ENCODE measurements at places on chromosomes 7 and 10.

DNA sequence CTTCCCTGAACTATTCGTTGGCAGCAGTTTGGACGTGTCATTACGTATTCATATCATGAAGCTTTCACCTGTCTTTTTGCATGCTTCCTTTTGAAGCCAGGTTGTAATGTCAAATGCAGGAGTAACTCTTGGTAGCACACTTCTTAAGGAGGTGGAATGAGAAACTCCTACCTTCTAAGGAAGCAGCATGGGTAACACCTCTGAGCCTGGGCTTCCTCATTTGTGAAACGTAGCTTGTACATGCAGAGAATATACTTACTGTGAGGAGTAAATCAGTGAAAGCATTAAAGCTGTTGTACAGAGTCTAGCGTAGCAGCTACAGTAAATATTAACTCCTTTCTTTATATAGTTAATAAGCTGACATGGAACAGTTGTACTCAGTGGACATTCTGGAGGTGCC is 21.1 kb downstream of the CUL1 start:
- peaks cover 80% of the 10 kb centered on the region for H3K4me1 ChIP-seq
- no peak overlapping the region for H3K27ac ChIP-seq
- no peaks in the 10 kb centered on the region for H3K27me3 ChIP-seq
- no peak for DNase-seq

DNA sequence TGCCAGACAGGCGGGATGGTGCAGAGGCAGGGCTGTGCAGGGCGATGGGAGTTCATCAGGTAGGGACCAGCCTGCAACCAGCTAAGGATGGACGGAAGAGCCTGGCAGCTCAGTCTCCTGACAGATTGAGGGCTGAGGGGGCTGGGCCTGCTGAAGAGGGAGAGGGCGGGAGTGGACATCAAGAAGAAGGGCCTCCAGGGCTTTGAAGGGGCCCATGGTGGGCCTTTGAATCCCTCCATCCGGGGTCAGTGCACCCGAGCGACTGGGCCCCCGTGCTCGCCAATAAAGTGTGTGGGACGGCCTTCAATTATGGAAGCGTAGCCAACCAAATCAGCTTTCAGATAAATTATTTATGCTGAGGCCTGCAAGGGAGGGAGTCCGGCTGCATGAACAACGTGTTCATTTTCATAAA is 431.2 kb downstream of the RPS24 start:
- no peak for DNase-seq
- H3K4me3 ChIP-seq, result no peak overlapping the region
- peaks cover 2% of the 10 kb centered on the region for H3K27me3 ChIP-seq

GRCh38 chr7:121793716-121794115 is 79.2 kb upstream of the PTPRZ1 start:
- H3K27ac ChIP-seq, result no peak overlapping the region
- no peaks in the 10 kb centered on the region for H3K4me1 ChIP-seq
- H3K27me3 ChIP-seq, result no peaks in the 10 kb centered on the region
- no peak for DNase-seq

- H3K36me3 ChIP-seq, result no peaks in the 10 kb centered on the region
- no peak overlapping the region for H3K27ac ChIP-seq
- DNase-seq, result no peak
- H3K4me3 ChIP-seq, result no peak overlapping the region
- peaks cover 12% of the 10 kb centered on the region for H3K4me1 ChIP-seq
- no peaks in the 10 kb centered on the region for H3K27me3 ChIP-seq
Measured at GRCh38 chr7:2092279-2092678, 140.5 kb downstream of the MAD1L1 start.

GRCh38 chr7:117184367-117184766 is 138.5 kb downstream of the WNT2 start:
- no peak overlapping the region for H3K4me3 ChIP-seq
- H3K27me3 ChIP-seq, result no peaks in the 10 kb centered on the region
- DNase-seq, result no peak
- H3K36me3 ChIP-seq, result no peaks in the 10 kb centered on the region
- peaks cover 2% of the 10 kb centered on the region for H3K4me1 ChIP-seq
- no peak overlapping the region for H3K27ac ChIP-seq

DNA sequence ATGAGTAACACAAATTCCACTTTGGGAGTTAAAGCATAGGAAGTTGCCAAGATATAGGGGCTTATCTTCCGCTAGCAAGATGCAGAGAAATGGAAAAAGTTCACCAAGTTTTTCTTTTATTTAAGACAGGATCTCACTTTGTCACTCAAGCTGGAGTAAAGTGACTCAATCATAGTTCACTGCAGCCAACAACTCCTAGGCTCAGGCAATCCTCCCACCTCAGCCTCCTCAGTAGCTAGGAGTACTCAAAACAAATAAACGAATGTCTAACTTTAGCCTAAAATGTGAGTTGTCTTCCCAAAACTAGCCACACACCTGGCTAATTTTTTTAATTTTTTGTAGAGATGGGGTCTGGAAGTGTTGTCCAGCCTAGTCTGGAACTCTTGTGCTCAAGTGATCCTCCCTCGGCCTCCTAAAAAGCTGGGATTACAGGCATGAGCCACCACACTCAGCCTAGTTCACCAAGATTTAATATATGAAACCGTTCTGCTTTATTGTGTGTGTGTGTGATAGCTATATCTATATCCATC is 9.9 kb downstream of the VIM start:
- H3K4me3 ChIP-seq, result no peak overlapping the region
- H3K27ac ChIP-seq, result no peak overlapping the region
- H3K36me3 ChIP-seq, result peaks cover 39% of the 10 kb centered on the region
- no peak for DNase-seq
- H3K27me3 ChIP-seq, result no peaks in the 10 kb centered on the region
- peaks cover 31% of the 10 kb centered on the region for H3K4me1 ChIP-seq

DNA sequence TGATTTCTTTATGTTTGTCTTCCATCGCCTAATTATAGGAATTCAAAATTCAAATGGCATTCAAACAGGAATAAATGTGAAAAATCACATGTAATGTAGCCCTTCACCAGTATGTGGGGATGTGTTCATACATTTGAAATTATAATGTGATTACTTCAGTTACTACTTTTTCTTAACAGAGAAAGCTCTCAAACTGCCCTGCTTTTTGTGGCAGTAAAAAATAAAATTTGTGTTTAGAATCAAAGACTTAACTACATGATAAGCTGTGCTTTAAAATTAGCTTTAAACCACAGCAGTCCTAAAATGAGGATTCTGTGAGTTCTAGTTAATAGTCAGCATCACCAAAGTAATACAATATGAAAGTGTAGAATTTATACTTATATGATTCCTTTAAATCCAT is 7.8 kb upstream of the HERC4 start:
- H3K4me1 ChIP-seq, result no peaks in the 10 kb centered on the region
- H3K4me3 ChIP-seq, result no peak overlapping the region
- H3K27ac ChIP-seq, result no peak overlapping the region
- H3K27me3 ChIP-seq, result peaks cover 7% of the 10 kb centered on the region
- DNase-seq, result no peak
- no peaks in the 10 kb centered on the region for H3K36me3 ChIP-seq

- no peak overlapping the region for H3K4me3 ChIP-seq
- peak; percentile 54 for DNase-seq
- H3K27ac ChIP-seq, result no peak overlapping the region
- no peaks in the 10 kb centered on the region for H3K27me3 ChIP-seq
- no peaks in the 10 kb centered on the region for H3K4me1 ChIP-seq
Measured at GRCh38 chr10:15419279-15419874, 48.3 kb upstream of the FAM171A1 start.

DNA sequence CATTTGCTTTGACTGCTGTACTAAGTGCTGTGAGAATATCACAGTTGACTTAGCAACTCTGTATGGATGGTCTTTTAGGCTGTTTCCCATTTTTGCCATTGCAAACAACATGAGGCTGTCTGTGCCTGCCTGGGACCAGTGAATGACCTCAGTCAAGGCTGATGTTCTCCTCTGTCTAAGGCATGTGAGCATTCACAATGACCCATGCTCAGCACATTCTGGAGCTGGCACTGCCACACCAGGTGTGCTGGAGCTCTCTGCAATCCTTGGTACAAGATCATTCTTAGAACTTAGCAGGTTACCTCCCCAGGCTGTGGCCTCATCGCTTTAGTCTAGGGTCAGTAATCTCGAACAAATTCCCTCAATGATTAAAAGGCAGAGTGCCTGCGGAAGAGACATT is 61.9 kb downstream of the SH3PXD2A start:
- no peak overlapping the region for H3K27ac ChIP-seq
- no peaks in the 10 kb centered on the region for H3K36me3 ChIP-seq
- H3K27me3 ChIP-seq, result no peaks in the 10 kb centered on the region
- H3K4me1 ChIP-seq, result peaks cover 6% of the 10 kb centered on the region
